Stimulated activated CD4-positive, alpha-beta T cell treated with anti-CD3 and anti-CD28 coated beads, Interleukin-4, amount 100 ng/mL, for 24 hours (primary cell): ENCODE measurements at places on chromosomes 3 and 15.
A peak's percentile ranks its signal among the peaks of the same experiment; 100 is the strongest.

DNA sequence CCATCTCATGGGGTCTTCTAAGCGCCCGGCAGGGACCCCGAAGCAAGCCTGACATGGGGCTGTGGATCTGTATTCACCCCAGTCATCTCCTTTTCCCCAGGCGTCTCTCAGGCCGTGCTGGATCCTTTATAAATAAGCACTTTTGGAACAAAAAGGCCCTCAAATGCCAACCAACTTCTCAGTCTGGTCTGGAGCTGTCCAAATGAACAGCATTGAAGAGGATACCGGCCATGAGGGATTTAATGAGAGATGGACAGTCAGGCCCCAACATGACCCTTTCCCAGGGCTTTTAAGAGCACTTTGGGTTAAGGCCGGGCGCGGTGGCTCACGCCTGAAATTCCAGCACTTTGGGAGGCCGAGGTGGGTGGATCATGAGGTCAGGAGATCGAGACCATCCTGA lies 89.2 kb upstream of the SPATA12 start:
- DNase-seq = no peak

DNA sequence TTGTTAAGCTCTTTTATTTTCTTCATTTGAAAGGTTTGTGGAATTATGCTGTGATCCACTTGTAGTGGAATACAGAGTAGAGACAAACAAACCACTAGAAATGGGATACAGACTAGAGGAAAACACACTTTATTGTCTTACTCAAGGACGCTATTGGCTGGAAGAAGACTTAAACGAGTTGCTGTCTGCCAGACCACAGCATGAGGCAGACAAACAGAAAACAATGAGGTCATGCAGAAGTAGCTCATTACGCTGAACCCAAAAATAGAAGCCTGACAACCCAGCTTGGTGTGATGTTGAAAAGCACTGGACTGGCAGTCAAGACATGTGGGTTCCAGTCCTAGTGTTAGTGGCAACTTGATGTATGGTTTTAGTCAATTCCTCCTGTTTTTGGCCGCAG lies 62.4 kb upstream of the P3H2 start:
- no peak for DNase-seq

GRCh38 chr15:91171334-91171733 lies 71.3 kb downstream of the SV2B start:
- DNase-seq = no peak

DNA sequence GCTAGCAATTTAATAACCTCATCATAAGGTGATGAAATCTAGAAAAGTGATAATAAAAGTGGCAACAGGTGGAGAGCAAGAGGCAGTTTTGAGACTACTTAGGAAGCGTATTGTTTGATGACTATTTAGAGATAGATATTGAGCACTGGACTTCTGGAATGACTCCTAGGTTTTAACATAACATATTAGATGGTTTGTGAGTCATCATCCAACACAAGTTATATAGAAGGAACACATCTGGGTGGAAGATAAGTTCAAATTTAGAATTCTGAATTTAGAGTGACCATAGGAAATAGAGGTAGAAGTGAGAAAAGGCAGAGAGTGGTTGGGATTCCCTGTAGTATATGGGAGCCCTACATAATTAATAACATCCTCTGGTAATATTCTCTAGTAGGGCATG lies 282.8 kb upstream of the ALCAM start:
- no peak for DNase-seq

- no peak for DNase-seq
Observed at GRCh38 chr3:65169961-65170360, 482.2 kb upstream of the ADAMTS9 start.

- DNase-seq = no peak
Observed at GRCh38 chr3:58388550-58389091, 45.0 kb downstream of the PDHB start.

DNA sequence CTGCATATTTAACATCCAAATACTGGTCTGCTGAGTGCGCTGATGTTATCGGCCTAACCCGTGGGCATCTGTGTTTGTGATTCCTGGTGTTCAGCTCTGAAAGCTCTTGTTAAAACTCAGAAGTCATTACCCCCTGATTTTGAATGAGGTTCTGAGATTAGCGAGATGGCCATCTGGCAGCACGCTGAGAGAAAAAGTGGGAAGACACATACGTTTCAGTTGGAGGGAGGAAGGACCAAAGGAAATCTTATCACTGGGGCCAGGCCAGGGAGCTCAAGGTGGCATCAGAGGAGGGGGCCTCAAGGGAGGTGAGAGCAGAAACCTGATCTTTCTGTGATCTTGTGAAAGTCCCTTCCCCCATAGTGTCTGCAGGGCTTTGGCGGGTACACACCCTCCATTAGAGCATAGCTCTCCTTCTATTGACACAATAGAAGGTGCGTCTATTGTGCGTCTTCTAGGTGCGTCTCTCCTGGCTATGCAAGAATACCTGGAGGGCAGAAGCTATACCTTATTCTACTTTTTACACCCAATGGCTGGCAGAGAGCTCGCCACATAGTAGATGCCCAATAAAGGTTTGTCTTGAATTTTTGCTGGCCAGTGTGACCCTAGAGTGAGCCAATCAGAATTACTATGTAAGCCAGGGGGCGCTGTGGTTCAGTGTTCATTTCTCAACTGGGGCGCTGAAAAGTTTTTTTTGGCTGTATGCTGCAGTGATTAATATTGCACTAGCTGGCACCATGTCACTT lies 182.4 kb downstream of the SHQ1 start:
- peak; percentile 56 for DNase-seq

GRCh38 chr3:124758851-124759635 lies 28.8 kb downstream of the UMPS start:
- DNase-seq = no peak

DNA sequence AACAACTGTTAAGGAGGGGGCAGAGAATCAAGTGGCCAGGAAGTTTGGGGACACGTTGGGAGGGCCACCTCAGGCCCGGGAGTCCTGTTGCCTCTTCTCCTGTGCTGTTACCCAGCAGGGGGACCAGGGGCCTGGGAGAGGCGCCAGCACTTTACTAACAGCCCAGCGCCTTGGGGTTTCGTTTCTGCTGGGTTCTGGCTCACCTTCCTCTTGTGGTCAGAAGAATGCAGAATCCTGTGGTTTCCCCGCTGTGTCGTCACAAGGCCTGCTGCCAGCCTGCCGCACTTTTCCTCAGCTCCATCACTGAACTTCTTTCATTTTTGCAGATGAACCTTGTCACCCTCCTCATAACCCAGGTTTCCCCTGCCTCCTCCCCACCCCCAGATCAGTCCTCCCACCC lies 67.7 kb downstream of the SLC30A4 start:
- peak; percentile 66 for DNase-seq

DNA sequence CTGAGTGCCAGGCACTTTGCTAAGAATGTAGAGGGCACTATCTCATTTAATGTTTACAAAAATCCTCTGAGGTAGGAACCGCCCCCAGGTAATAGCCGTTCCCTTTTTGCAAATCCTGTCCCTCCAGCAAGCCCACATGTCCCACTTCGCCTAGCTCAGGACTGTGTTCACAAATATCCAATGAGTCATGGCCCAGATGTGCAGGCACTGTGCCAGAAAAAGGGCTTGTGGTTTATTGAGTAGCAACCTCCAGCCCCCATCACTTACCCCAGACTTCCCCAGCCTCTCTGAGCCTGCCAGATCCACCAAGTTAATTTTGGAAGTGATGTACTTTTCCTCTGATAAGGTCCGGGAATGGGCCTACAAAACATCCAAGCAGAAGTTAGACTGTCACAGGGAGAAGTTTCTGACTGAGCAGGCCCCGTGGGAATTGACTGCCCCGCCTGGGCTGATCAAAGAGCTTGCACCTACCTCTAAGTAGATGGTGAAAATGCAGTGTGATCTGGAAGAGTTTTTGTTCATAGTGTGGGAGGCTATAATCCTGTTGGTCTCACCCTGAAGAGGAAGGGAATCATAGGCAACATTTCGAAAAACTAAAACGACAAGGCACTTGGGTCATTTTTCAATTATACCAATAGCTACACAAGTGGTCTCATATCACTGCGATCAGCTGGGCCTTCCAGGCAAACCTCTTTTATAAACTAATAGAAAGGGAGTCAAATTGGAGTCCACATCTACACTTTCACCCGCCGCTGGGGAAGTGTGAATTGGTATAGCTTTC lies 15.7 kb downstream of the KIF9 start:
- DNase-seq = peak; percentile 47

DNA sequence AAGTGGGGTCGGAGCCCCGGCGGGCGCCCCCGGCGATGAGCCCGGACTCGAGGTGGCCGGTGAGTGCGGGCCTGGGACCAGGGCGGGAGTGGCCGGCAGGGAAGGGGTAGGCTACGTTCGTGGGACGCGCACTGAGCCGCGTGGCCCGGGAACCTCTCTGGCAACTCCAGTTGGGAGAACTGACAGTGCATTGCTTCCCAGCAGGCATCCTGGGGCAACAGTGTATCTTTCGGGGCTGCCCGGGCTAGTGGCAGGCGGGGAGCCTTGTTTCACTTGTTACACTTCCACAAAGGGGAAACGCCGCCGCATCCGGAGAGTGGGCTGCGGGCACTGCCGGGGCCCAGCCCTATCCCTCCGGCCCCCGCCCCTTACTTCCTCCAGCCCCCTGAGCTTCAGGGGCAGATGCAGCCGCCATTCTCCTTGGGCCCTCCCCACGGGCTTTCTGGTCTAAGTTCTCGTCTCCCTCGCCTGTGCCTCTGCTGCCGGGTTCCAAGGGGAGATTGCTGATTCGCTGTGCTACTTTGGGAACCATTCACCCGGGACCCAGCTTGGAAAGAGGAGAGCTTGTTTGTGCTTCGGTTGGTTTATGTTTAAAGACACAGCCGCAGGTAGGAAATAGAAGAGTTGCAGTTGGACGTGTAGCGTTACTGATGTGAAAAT lies 675 bp downstream of the BRPF1 start:
- peak; percentile 37 for DNase-seq

DNA sequence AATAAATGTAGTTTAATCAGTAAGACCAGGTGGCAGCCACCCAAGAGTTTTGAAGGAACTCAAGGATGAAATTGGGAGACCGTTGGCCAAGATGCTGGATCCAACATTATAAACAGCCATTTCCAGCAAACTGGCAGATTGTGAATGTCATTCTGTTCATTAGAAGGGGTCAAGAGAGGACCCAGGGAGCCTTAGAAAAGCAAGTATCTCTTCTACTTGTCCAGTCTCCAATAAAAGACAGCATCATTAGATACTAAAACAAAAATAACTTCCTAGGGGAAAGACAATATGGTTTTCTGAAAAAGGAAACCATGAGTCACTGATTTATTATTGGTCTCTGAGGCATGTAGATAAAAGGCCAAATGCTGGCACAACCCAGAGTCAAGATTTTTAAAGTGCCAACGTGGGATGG lies 67.9 kb downstream of the GADL1 start:
- no peak for DNase-seq

GRCh38 chr3:193771653-193772421 lies 178.8 kb downstream of the OPA1 start:
- no peak for DNase-seq

DNA sequence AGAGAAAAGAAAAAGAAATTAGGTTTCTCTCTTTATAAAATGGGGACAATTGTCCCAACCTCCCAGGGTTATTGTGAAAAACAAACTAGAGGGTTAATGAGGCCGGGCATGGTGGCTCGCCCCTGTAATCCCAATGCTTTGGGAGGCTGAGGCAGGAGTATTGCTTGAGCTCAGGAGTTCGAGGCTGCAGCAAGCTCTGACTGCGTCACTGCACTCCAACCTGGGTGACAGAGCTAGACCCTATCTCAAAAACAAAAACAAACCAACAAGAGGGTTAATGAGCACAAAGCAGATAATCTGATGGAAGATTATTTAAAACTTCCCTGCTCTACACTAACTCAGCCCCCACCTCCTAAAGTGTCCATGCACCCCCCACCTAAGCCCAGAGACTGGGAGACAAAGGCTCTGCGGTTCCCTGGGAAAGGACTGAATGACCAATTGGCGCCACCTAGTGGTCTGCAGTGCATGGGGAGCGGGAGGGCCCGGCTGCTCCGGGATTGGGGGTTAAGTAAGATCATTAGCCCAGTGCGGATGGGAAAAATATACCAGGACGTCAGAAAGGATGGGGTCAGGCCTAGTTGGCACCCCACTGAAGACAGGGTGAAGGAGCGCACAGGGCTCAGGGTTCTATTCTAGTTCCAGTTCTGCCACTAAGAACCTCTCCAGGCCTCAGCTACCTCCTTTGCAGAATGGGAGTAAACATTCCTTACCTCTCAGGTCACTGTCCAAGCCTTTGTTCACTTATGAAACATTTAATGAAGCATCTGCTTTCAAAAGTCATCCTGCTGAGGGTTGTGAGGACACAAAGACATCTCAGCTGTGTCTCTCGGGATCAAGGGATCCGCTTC lies 15.6 kb downstream of the PIF1 start:
- DNase-seq = peak; percentile 76

- no peak for DNase-seq
Observed at GRCh38 chr15:93150910-93151881, 62.2 kb upstream of the RGMA start.

GRCh38 chr3:153829606-153830170 lies 291.5 kb upstream of the ARHGEF26 start:
- no peak for DNase-seq

DNA sequence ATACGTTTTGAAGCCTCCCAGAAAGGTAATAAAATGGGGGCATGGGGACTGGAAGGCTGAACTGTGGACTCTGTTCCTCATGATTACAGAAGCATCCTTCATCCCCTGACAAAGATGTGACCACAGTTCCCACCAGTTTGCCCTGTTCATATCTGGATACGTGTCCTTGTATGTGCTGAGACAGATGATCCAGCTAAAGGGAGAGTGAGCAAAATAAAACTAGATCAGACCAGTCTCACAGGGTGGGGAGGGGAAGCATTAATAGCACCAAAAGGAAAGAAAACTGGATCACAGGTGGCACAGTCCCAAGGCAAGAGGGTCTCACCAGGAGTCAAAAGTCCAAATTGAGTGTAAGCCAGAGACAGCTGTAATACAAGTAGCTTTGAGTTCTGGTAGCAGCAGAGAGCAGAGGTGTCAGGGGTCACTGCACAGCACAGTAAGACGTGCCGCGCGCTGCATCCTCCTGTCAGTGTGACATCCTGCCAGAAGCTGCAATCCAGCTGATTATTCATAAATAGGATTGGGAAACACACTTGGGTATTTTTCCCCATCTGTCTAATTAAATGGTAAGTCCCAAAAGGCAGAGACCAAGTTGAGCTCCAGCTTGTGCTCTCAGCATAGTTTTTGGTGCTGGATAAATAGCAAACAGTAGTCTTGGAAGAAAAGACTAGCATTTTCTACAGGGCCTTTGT lies 560.0 kb upstream of the CFAP20DC start:
- DNase-seq = no peak

DNA sequence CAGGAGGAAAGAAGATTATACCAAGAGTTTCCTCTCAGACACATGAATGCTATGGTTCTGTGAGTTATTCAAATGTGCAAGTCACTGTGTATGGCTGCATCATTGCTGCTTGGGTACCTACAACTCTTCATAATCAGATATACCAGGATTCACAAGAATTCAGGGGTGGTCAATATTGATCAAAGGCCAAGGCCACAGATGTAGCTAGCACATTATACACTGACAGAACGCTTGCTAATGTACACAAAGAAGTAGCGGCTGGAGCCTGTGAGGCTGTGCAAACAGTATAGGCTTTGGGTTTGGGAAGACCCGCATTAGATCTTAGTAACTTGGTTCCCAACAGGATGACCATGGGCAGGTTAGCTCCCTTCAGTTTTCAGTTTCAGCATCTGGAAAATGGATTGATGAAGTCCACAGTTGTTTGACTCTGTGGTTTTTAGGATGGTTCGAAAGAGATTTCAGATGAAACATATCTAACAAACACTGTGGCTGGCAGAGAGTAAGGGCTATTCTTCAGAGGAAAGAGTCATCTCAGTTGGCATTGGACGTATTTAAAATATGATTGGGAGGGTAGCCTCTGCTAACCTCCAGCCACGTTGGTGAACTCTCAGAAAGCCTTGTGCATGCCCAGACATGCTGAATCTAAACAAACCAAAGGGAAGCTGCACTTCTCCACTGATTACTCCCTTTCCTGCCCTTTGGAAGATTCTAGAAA lies 748.7 kb upstream of the CFAP20DC start:
- DNase-seq = no peak

- DNase-seq = no peak
Observed at GRCh38 chr3:55160241-55160983, 232.6 kb upstream of the LRTM1 start.
